Ecto neural progenitor cell (in vitro differentiated cells): ENCODE measurements at places on chromosomes 2 and 18.

DNA sequence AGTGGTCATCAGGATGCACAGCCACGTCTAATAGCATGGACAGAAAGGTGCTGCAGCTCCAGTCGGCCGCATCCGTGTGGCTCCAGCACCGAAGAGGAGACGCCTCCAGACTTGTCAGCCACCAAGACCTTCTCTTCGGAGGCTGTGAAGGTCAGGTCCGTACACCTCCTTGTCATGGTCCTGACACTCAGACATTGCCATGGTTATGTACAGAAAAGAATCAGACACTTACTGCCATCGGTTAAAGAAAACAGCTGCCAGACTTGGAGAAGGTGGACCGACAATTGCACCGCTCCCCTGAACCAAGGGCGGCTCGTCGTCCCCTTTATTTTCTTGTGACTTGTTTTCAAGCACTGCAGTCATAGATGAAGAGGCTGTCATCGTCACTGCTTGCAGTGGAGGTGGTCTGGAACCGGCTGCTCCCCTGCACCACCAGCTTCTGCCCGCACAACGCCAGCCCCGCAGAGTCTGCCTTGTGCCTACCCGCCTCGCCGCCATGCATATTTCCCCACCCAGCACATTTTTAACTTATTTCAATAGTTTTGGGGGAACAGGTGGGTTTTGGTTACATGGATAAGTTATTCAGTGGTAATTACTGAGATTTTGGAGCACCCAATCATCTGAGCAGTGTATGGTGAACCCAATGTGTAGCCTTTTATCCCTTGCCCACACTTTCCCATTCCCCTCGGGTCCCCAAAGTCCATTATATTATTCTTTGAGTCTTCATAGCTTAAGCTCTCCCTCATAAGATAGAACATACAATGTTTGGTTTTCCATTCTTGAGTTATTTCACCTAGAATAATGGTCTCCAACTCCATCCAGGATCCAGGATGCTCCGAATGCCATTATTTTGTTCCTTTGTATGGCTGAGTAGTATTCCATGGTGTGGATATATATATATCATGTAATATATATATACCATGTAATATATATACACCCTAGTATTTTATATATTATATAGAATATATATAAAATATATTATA is 18.1 kb downstream of the FBXO48 start:
- no peak for DNase-seq

GRCh38 chr2:238527565-238527964 is 100.8 kb downstream of the ASB1 start:
- no peak for DNase-seq

DNA sequence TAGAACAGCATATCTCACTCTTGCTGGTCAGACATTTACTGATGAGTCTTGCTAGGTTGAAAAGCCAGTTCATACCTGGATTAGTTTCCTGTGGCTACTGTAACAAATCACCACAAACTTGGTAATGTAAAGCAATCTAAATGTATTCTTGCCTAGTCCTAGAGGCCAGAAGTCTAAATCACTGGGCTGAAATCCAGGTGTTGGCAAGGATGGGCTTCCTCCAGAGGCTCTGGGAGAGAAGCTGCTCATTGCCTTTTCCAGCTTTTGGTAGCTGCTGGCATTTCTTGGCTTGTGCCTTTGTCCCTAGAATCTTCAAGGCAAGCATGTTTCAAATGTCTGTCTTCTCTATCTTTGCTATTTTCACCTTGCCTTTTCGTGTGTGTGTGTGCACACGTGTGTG is 62.3 kb upstream of the MAP4K3 start:
- no peak for DNase-seq

DNA sequence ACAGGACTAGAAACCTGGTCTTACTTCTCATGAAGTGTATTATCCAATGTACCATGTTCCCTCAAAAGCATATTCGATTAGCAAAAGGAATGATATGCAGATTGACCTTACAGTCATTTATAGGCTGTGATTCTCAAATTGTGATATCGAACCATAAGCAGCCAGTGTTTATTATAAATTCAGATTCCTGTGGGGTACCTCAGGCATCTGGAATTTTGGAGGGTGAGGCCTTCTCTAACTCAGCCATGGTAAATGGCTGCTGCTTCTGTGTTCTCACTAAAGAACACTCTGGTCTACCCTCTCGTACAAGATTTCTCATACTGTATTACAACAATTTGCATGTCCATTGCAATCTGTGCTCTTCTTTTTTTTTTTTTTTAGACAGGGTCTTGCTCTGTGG is 84.5 kb downstream of the PRPF40A start:
- DNase-seq, result no peak

GRCh38 chr2:163259489-163259888 is 420.9 kb upstream of the KCNH7 start:
- DNase-seq, result no peak

GRCh38 chr18:41818381-41819355 is 136.4 kb upstream of the PIK3C3 start:
- no peak for DNase-seq
